ENCODE measurements at places on chromosomes 5 and 9.
A peak's percentile ranks its signal among the peaks of the same experiment; 100 is the strongest.

DNA sequence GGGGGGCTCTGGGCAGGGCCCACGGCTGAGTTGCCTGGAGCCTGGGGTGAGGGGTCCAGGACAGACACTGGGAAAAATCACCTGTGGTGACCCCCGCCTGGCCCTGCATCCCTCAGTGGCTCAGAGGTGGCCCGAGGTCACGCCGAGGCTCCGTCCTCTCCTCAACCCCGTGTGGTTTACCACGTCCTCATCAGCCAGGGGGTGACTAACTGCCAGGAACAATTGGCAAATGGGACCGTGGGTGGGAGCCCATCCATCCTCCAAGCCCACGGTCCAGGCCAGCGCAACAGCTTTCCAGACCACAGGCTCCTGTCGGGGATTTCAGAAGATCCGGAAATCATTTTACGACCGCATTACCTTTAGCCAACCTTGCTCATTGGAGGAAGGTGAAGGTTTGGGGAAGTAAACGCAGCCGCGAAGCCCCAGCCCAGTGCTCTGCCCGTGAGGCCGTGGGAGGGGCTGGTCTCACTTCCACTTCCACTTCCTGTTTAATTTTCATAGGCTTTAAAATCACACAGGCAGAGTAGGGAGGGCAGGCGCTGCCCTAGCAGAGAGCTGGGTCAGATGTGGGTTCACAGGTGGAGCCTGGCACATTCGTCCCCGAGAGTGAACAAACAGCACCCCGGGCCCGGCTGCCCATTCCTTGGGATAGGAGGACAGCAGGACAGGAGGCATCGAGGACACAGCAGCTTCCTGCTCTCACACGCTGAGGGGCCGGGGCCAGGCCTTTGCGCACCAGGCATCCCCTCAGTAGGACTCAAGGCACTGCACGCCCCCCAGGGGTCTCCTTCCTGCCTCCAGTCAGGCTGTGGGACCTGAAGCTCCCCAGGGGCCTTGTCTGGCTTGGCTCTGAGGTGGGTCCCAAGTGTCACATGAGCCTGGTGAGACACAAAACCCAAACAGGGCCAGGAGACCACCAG lies 19.8 kb upstream of the SLC9A3 start:
- DNase-seq = no peak

DNA sequence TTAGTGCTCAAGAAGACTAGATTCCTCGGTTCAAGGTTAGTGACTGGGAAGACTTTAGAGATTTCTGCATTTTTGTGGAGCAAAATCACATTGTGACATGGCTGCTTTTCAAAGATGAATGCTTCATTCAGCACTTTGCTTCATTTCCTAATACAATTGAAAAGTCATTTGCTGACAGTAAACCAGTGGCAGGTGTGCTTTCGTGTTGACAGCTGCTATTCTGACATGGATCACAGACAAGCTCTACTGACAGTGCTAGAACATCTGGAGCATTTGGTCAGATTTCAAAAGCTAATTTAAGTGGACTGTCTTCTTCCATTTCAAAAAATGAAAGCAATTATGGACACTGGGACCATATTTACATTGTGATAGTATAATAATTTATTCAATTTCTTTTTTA lies 1060.1 kb downstream of the PTPRD start:
- no peak for DNase-seq

- DNase-seq = no peak
These were observed 33.7 kb downstream of the SLC31A2 start for GRCh38 chr9:113184539-113184938.

DNA sequence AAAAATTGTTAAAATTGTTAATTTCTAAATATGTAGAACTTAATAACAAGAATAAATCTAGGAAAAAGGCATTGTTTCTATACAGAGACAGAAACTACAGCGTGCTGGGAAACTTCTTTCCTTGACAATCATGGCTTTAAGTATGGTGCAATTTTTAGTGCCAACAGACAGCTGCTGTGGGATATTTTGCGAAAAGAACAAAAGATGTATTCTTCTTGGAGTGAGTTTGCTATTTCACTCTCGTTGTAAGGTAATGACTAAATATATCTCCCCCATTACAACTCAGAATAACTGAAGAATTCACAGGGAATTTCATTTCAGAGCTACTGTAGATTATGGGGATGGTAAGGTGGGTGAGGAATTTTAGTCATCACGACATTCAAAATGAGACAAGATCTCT lies 2055.0 kb upstream of the ACO1 start:
- DNase-seq = no peak

- DNase-seq = no peak
These were observed 375.2 kb downstream of the ARRDC3 start for GRCh38 chr5:91007780-91008402.

DNA sequence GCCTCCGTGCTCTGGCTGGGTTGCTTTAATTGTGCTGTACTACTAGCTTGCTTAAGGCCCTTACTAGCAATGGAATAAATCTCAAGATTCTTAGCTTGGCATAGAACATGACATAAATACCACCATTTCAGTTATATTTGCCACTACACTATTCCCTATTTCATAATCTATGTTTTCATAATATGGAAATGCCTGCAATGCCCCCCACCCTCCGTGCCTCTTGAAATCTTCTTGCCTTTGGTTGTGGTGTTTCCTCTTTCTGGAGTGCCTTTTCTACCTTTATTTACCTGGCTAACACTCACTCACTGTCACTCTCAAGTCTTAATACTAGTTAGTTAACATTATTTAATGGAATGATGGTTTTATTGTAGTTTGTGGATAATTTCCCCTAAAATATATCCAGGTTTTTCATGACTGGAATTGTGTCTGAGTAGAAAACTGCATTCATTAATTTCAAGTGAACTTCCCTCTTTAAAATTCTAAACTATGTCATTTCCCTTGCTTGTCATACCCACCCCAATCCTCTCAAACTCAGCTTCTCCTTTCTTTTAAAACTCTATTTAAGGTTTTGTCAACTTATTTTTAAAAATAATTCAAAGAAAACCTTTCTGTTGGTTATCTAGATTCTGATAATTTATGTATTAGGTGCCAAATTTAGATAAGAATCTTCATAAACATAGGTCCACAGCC lies 521.7 kb upstream of the DAB2 start:
- DNase-seq = no peak

- DNase-seq = no peak
These were observed 138.8 kb downstream of the TRPM6 start for GRCh38 chr9:74748966-74749365.

- no peak for DNase-seq
These were observed 248.6 kb upstream of the DAPK1 start for GRCh38 chr9:87249029-87249428.

DNA sequence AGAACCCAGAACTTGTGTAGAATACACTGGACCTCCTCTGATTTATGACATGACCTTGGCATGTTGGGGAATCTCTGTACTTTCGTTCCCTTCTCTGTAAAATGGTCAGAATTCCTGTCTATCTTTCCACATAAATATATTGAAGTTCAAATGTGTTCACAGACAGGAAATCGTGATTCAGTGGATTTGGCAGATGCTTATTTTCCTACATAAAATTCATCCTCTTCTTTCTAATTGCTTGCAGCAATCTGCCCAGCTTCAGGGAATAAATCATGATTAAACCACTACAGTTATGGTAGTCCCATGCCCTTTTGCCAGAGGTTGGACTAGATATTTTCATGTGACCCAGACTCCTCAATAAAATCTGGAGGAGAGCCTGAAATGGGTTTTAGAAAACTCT lies 52.1 kb upstream of the ARL15 start:
- DNase-seq = peak; percentile 7

- no peak for DNase-seq
These were observed 37.6 kb downstream of the MFAP3 start for GRCh38 chr5:154076240-154076922.

DNA sequence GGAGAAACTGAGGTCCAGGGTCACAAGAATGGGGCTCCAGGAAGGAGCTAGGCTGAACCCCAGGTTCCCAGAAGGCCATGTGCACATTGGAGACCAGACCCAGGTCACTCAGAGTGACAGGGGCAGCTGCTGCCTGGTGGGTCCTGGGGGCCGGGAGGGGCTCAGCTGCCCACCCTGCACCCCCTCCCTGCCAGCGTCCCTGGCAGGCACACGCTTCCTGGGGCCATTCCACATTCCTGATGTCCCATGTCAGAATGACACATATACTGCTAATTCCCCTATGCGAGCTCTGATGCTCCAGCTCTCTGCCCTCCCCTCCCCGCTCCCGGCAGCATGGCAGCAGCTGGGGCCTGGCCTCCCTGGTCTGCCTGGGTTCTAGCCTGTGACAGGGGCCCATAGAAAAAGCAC lies 14.0 kb downstream of the FGFR4 start:
- no peak for DNase-seq

- no peak for DNase-seq
These were observed 32.1 kb downstream of the HSPA4 start for GRCh38 chr5:133083901-133084300.

DNA sequence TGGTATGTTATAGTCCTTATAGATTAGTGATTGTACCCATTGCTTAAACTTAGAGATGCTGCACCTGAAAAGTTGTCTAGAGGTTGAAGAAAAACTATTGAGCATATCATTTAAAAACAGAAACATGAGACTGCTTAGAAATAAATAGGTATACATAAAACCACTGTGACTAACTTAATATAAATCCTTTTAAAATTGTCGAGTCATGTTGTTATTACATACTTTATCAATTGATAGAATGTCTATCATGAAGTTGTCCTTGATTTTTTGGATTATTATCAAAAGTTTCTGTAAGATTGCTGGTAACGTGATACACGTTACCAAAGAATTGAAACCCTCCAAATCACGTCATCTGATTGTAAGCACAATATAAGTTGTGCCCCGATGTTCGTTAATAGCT lies 35.3 kb upstream of the VCAN start:
- DNase-seq = no peak

GRCh38 chr5:150506571-150507473 lies 1.1 kb upstream of the NDST1 start:
- DNase-seq = no peak

GRCh38 chr5:135537271-135537670 lies 1.5 kb upstream of the NEUROG1 start:
- no peak for DNase-seq

DNA sequence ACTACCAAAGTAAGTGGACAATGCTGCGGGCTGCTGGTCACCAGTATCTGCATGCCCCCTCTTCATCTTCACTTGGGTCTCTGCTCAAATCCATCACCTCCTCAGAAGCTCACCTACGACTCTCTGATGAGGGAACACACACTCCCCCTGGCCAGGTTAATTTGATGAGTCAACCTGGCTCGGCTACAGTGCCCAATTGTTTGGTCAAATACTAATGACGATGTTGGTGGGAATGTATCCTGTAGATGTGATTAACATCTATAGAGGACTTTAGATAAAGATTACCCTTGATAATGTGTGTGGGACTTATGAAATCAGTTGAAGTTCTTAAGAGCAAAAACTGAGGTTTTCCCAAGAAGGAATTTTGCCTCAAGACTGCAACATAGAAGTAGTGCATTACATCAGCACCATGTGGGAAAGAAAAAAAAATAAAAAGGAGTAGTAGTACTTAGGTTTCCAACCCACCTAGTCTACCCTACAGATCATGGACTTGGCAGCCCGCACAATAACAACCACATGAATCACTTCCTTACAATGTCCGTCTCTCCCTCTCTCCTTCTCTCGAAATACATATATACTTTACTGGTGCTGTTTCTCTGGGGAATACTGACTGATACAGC lies 467.3 kb downstream of the DNAH5 start:
- DNase-seq = peak; percentile 91

- no peak for DNase-seq
These were observed 38.6 kb upstream of the NOTCH1 start for GRCh38 chr9:136584401-136584932.

DNA sequence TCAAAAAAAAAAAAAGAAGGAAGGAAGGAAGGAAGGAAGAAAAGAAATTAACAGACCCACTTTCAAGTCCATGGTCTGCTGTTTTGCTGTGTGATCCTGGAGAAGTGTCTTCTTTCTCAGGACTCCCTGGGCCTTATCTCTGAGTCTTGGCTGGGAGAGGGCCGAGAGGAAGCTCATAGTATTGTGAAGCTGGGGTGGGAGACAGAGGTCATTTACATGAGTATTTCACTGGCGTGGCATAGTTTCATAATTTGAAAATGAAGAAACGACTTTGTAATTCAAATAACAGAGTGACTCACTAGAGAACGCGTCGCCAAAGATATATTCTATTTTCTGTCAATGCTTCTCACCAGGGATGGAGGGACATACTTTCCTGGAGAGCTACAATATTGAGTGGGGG lies 2.4 kb upstream of the C9orf50 start:
- peak; percentile 38 for DNase-seq

GRCh38 chr9:89621676-89622075 lies 16.9 kb downstream of the GADD45G start:
- DNase-seq = no peak

DNA sequence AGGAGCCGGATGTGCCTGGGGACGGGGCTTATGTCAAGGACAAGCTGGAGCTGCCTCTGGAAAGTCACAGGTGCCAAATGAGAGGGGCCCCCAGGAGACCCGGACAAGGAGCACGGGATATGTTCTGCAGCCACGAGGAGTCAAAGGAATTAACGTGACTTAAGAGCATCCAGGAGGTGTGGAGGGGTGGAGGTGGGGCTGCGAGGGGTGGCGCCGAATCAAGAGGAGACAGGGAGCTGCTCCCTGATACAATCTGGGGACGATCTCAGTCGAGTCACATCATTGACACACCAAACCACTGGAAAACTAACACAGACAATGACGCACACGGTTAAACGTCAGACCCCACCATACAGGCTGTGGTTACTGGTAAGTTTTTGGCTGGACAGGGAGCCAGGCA lies 10.4 kb downstream of the CCDC127 start:
- DNase-seq = no peak

DNA sequence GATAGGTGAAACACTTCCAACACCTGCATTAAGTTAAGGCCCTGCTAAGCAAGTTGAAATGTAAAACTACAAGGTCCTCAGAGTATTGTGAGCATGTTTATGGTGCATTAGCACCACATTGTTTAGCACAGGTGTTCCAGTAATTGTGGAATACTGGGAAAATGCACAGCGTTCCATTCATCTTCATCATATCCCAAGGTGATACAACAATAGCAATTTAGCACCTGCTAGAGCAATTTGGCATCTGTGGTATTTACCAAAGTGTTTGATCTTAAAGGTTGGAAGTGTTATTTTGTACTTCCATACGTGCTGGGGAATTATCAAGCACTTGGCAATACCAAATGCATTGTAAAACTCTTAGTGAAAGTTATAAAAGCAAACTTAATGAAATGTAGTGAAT lies 266.8 kb downstream of the CYLC2 start:
- DNase-seq = no peak

- DNase-seq = peak; percentile 82
These were observed 56.7 kb downstream of the ARHGAP26 start for GRCh38 chr5:142826741-142827492.

- DNase-seq = no peak
These were observed at the start of gene HTR1A for GRCh38 chr5:63962279-63962678. Gene HTR1A (minus strand): TSS chr5:63962445. CDS start chr5:63961719, 726 bp downstream.

All from astrocyte of the spinal cord (primary cell).